ENCODE measurements at places on chromosomes 3 and 15.

DNA sequence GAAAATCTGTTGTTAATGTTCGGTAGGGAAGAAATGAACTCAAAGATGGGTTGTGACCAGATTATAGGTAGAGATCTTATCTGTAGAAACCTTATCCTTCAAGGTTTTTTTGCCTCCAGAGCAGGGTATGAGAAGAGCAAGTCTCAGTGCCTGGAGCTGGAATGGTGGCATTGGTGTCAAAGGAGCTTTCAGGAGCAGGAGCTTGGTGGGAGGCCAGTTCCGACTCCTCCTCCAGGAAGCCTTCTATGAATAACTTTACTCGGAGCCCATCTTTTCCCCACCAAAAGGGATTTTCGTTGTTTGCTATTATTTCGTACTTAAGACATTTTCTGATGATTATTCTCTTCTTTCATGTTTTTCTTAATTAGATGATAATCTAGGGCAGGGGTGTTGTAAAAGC, 91.8 kb downstream of the GHSR start:
- no peak for DNase-seq

DNA sequence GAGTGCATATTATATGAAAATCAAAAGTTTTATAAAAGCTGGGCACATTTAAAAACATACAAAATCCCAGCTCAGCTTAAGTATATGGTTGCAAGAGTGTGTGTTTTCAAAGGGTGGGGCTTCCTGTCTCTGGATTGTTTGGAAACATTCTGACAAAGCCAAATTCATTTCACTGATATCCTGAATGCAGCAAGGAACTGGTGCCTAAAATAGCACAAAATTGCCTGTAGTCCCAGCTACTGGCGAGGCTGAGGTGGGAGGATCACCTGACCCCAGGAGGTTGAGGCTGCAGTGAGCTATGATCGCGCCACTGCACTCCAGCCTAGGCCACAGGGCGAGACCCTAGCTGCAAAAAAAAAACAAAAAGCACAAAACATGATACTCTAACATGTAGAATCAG, 13.0 kb upstream of the TJP1 start:
- no peak for DNase-seq

DNA sequence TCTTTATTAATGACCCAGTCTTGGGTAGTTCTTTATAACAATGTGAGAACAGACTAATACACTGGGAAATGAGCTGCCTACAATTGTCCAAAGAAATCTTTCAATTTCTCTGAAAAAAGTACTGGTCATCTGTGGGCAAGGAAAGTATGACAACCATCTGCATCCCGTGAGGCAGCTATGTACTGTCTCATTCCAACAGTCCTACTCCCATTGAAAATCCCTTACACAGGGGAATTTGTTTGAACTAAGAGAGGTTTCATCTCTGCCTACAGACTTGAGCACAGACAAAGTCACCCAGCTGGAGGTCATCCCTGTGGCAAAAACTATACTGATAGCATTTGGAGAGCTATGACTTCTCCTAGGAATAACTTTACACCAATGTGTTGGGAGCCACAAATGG, 27.1 kb downstream of the SHC4 start:
- DNase-seq, result no peak

DNA sequence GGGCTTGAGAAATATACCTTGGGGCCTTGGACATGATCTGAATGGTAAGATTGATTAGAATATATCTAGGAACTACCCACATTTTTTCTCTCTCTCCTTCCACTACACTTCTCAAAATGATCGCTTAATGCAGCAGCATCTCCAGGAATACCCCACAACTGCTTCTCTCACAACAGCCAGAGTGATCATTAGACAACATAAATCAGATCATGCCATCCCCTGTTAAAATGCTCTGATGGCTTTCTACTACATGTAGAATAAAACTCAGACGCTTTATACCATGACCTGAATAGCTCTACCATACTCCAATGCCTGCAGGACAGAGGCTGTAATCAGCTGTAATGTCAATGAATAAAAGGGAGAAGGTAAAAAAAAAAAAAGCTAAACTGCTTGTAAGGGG, 451.4 kb downstream of the MECOM start:
- DNase-seq, result no peak

- no peak for DNase-seq
Measured at GRCh38 chr3:141489203-141489602, 2.4 kb downstream of the RASA2 start.

- no peak for DNase-seq
Measured at GRCh38 chr15:94196531-94196930, 34.8 kb upstream of the MCTP2 start.

Measured in stimulated activated CD8-positive, alpha-beta memory T cell treated with anti-CD3 and anti-CD28 coated beads, Interleukin-4, amount 100 ng/mL, for 1 hour (primary cell).